ENCODE measurements at places on chromosomes 11 and 22.

DNA sequence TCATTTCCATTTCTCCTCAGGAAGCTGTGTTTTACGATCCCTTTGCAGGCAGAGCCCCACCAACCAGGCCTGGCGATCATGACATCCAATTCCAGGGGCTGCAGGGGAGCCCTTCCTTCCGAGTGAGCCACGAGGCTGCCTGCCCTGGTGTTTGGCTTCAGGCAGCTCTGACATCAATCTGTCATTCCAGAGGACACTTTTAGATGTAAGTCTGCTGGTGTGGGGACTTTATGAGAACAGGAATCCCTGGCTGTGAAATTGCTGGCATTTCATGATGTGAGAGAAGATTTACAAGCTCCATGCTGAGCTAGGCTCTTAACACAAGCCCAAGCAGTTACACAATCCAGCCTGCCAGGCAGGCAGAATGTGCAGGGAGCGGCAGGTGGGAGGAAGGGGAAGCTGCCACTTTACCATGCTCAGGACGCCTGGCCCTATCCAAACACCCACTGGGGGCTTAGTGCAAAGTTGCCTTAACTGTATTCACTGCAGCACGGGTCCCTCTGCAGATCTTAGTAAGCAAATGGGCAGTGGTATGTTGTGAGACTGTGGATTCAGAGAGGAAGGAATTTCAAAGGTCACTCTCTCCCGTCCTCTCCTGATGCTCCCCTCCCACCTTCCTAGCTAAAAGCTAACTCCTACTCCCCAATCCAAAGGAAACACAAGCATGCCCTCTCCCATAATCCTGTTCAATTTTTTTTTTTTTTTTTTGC is 43.4 kb upstream of the MICAL2 start:
- no peak for DNase-seq

- no peak for DNase-seq
These were observed 15.8 kb downstream of the SLC22A25 start for GRCh38 chr11:63227521-63228107.

- DNase-seq, result no peak
These were observed 3.5 kb upstream of the TCF20 start for GRCh38 chr22:42273855-42274451.

DNA sequence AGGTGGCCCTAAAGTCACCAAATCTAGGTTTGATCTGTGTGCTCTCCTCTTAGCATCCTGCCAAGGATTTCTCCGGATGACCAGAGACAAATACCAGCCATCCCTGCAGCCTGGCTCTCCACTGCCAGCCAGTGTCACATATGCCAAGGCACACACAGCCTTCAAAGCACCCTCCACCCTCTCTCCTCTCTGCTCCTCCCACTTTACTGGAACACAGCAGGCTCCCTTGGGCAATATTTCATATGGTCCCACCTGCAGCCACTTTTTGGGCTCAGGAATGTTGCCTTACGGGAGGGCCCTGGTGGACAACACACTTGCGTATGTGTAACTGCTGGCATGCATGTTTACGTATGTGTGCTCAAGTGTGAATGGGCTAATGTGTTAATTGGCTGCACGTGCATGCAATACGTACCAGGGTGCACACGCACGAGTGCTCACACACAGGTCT is 183.9 kb downstream of the CEP164 start:
- no peak for DNase-seq

DNA sequence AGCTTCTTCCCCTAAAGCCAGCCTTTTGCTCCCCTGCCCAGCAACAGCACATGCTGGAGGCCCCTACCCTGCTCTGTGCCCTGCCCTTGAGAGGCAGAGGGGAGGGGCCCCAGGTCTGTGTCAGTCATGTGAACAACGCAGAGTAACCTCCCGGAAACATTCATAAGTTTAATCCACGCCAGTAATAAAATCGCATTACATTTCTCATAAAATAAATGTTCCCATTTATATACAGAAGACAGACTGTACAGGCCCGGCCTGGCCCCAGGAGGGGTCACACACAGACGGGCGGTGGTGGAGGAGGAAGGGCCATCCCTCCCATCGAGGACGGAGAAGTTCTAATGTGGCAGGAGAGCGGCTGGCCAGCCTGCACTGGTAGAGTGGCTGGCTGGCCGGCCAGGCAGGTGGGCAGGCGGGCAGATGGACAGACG is 39.5 kb downstream of the LMO1 start:
- DNase-seq, result no peak

DNA sequence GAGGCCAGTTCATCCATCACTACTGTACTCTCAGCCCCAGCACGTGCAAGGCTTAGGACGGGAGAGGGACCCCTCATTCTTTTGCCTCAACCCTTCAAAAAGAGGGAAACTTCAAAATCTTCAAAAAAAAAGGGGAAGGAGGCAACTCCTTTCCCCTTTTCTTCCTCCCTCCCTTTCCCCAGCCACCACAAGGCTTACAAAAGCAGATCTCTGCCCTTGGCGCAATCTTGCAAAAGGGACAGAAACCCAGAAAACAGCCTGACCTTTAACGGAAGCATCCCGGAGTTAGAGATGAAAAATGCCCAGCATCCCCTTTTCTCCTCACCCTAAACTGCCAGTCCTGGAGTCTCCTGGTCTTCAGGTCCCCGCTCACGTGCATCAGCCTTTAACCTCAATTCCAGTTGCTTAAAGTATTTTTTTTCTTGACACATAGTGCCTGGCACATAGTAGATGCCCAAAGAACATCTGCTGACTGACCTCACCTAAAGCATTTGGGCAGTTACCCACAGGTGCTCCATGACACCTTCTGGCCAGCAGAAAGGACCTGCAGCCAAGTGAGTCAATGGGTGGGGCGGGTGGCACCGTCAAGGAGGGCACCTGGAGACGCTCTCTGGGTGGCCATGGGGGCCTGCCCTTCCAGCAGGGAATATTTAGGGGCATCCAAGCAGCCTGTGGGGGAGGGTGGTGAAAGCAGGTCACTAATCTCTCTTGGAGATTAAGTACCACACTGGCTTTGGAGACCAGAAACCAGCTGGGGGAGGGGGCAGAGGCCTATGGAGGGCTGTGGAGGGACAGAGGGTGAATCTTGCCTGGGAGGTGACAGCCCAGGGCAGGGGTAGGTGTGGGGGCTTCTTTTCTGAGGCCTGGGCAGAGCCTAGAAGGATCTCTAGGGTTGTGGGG is 16.3 kb downstream of the NECTIN1 start:
- no peak for DNase-seq

DNA sequence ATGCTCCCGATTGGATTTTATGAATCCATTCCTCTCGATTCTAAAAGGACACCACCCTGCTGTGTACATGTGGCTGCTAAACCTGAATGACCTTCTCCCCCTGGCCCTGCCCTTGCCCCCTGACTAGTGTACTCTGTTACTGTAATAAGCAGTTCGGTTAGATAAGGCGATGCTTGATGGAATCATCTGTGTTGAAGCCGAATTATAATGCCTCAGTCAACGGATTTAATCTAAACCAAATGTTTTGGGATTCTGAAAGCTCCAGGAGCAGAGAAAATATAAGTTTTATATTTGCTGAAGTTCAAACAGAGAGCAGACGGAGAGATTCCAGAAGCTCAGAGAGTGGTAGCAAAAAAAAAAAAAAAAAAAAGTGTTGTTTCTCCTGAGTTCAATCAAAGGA is 275.4 kb upstream of the MPPED2 start:
- DNase-seq, result no peak

DNA sequence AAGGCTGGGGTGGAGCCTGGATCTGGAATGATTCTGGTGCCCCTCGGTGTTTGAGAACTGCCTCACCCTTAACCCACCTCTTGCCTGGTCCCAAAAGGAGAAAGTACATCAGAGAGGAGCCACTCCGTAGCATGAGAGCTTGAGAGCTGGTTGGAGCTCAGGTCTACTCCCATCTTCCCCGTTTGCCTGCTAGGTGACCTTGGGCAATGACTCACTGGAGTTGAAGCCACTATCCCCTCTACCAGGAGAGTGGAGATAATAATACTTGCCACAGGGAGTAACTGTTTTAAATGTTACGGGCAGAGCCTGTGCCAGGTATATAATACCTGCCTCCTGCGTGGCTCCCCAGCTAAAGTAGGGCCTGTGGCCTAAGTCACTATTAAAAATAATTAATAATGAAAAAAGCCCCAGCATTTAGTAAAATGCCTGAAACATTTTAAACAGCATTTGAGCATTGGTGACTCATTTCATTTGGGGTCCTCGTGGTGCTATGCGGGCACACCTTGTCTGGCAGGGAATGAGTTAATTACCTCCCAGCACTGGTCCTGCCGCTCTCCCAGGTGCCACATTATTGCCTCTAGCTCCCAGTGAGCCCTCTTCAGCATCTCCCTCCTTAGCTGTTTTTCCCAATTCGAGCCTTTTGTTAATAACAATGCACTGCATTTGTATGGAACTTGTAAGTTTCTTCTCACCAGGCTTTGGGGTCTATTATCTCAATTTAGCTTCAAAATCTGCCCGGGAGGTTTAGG is 22.5 kb downstream of the CYTH4 start:
- DNase-seq, result no peak

DNA sequence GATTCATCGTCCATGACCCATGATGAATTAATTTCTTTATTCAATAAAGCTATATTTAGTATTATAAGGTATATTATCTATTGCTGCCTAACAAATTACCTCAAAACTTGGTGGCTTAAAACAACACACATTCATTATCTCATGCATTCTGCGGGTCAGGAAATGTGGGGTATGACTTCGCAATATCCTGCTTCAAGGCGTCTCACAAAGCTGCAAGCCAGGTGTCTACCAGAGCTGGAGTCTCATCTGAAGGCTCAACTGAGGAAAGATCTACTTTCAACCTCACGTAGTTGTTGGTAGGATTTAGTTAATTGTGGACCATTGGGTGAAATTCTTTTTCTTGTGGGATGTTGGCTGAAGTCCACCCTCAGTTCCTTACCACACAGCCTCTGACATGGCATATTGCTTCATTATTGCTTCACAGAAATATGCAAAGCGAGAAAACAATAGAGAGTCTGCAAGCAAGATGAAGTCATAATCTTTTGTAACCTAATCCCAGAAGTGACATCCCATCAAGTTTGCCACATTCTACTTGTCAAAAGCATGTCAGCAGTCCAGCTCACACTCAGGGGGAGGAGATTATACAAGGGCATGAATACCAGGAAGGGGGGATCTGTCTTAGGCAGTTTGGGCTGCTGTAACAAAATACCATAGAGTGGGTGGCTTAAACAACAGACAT is 45.1 kb downstream of the KREMEN1 start:
- no peak for DNase-seq

GRCh38 chr11:19347911-19348310 is 107.2 kb upstream of the E2F8 start:
- no peak for DNase-seq

DNA sequence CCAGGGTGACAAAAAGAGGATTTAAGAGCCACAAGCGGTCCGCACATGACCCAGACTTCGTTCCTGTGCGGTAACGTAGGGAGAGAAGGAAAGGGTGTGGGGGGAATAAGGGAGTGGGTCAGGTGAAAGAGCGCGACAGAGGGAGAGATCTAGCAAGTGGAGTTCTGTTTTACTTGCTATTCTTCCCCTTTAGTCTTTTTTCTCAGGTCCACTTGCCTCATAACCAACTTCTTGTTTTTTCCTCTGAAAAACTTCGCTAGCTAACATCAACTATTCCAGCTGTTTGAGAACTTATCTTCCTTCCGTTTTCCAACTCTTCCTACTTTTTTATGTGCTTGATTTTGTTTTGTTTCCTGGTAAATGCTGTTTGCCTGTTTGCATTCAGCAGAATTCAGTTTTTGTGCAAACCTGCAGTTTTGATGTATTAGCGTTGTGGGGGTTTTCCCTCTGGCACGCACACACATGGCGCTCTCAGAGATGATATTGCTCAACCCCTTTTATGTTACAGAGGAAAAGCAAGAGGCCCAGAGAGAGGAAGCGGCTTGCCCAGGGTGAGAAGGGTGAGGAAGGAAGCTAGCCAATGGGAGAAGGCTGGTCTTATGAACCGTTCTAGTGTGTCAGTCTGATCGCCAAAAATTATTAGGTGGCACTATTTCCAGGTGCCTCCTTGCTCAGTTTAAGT is 592 bp upstream of the CTSC start:
- peak; percentile 41 for DNase-seq

- DNase-seq, result no peak
These were observed 26.6 kb downstream of the LRRC10B start for GRCh38 chr11:61534933-61535839.

- DNase-seq, result no peak
These were observed 175.2 kb downstream of the WNT11 start for GRCh38 chr11:76030968-76031590.

DNA sequence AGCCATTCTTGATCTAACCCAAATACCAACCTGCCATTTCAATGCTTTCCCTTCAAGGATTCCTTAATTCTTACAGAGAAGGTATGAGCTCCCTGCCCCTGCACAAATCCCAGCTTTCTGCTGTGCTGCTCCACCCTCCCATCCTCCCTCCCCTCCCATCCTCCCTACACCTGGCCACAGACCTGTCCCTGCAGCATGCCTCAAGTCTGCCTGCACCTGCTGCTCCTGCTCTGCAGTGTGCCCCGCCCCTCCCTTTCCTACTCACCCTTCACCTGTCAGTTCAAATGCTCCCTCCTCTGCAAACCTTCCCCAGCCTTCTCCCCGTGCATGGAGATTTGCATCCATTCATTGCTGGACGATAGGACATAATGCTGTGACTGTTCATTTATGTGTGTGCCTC is 139.9 kb upstream of the NARS2 start:
- DNase-seq, result no peak

DNA sequence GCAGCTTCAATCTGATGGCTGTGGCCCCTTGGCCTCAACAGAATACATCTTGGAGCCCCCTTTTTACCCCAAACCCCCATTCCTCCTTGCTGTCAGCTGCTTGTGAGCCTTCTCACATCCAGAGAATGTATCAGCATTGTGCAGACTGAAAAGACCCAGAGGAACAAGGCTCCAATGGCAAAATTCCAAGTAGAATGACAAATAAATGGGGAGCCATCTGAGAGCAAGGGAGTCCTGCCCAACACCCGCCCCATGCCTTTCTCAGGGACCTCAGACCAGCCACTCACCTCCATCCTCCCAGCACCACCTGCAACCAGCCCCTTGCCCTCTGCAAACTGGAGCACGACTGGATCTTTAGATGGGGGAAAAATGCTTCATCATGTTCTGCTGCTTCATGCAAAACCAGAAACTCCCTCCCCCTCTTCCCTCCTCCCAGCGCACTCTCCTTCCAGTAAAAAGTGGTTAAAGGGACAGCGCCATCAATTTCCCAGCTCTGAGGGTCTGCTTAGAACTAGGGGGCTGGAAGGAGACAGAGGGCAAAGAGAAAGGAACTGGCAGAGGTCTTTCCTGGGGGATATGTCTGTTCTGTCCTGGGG is 2.2 kb upstream of the NEFH start:
- no peak for DNase-seq

- no peak for DNase-seq
These were observed 802.5 kb downstream of the DLG2 start for GRCh38 chr11:84824624-84825023.

- DNase-seq, result peak; percentile 17
These were observed 979 bp downstream of the ZBED5 start for GRCh38 chr11:10856689-10857458.

- DNase-seq, result no peak
These were observed 14.4 kb downstream of the C22orf42 start for GRCh38 chr22:32144496-32145274.

GRCh38 chr11:1032310-1032891 is 4.1 kb downstream of the MUC6 start:
- DNase-seq, result no peak

All from GM13976 (cell line).